ENCODE measurements at places on chromosomes 6 and 20.
A peak's percentile ranks its signal among the peaks of the same experiment; 100 is the strongest.

DNA sequence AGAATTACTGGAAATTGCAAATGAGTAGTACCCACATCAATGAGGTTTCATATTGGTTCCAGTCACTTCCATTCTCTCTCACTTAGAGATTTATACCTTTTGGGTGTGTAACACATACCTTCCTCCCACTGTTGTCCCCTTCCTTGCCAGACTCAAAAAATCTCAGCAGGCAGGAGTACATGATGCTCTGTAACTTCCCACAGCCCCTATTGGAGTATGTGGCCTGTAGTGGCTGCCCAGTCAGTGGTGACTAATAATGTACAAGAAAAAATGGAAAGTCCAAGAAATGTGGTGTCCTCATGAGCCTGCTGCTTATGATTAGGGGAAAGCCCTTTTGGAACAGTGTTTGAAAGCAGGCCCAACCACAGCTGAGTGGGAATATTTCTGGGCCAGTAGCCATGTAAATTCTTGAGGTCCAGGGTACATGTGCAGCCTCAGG lies 312.0 kb downstream of the ZFAND3 start:
- no peak for DNase-seq

DNA sequence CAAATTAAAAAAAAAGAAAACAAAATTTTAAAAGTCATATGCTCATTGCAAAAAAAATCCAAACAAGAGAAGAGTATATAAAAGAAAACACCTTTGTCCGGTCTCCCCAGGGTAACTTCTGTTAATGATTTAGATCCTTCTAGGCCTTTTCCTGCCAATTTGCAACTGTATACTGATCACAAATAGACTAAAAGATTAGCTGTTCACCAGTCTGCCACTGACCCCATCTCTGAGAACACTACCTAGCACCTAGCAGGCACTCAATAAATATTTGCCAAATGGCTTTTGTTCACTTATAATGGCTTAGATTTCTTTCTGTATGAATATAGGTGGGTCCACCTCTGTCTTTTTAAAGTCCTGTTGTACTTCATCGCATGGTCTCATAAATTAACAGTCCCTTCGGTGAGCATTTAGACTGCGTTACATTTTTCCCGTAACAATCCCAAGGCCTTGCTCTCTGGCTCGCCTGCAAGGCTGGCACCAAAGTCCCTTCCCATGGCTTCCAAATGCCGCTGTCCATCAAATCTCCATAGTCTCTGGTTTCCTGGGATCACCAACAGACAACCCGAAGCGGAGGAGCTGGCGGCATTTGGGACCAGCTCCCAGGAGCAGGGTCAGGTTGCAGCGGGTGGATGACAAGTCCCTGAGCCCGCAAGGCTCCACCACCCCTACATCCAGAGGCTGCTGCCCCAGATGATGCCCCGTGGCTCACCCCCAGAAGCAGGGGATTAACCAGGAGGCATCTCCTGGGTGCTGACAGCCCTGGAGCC lies 11.8 kb downstream of the JPH2 start:
- DNase-seq, result no peak

DNA sequence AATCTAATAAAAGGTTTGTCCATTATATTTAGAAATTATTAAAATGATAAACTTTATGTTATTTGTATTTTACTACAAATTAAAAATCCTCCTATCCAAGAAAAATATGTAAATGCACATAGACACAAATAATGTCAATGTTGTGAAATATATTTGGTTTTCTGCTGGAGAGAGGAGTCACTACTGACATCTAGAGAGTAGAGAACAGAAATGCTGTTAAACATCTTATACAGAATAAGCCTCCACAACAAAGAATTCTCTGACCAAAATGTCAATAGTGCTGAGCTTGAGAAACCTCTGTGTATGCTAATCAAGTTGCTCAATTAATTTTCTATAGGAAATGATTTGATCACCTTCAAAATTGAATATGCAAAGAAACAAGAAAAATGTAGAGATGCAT lies 12.4 kb downstream of the HTR1B start:
- DNase-seq, result no peak

- DNase-seq, result no peak
Measured at GRCh38 chr6:158460602-158461169, 99.2 kb upstream of the TMEM181 start.

DNA sequence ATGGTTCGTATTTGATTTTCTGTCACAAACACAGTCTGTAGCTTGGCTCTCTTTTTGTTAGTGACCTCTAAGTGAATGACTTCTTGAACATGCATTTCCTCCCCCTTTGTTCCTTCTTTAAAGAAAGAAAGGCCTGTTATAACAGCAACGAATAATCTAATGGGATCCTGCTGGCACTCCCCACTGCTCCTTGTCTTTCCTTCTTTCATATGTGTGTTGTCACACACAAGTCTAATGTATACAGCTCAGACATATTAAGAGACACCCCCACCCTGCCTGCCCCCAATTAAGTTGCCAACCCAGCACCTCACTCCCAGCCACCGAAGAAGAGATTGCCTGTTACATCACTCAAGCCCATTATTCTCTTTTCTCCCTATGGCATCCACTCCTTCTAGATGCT lies 4.9 kb upstream of the SAMD5 start:
- DNase-seq, result no peak

GRCh38 chr20:52004018-52004417 lies 187.6 kb downstream of the ZFP64 start:
- no peak for DNase-seq

DNA sequence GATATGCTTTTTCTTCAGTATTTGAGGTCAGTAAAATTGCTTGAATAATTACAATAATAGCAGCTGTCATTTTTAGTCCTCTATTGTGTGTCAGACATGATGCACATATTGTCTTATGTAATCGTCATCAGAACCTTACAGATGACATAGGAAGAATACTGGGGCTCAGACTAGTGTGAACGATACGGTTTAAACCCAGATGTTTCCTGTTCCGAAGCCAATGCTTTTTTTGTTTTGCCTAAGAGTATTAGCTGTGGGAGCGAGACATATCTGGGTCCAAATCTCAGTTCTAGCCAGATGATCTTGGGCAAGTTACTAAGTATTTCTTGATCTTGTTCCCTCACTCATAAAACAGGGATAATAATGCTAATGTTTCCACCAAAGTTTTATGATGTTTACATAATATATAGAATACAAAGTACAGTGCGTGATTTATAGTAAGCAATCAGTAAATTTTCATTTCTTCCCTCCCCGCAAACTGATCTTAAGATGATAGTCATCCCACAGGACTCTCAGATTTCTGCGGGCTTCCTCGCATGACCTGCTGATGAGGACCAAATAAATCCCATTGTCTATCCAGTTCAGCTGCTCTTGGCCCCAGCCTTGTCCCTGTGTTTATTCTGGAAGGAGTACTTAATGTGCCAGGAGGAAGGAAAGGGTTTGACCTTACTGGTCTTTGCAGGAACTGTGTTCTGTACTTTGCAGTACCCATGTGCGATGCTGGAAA lies 98.2 kb downstream of the CAP2 start:
- DNase-seq, result no peak

GRCh38 chr20:4613718-4614620 lies 107.7 kb upstream of the PRND start:
- peak; percentile 71 for DNase-seq

DNA sequence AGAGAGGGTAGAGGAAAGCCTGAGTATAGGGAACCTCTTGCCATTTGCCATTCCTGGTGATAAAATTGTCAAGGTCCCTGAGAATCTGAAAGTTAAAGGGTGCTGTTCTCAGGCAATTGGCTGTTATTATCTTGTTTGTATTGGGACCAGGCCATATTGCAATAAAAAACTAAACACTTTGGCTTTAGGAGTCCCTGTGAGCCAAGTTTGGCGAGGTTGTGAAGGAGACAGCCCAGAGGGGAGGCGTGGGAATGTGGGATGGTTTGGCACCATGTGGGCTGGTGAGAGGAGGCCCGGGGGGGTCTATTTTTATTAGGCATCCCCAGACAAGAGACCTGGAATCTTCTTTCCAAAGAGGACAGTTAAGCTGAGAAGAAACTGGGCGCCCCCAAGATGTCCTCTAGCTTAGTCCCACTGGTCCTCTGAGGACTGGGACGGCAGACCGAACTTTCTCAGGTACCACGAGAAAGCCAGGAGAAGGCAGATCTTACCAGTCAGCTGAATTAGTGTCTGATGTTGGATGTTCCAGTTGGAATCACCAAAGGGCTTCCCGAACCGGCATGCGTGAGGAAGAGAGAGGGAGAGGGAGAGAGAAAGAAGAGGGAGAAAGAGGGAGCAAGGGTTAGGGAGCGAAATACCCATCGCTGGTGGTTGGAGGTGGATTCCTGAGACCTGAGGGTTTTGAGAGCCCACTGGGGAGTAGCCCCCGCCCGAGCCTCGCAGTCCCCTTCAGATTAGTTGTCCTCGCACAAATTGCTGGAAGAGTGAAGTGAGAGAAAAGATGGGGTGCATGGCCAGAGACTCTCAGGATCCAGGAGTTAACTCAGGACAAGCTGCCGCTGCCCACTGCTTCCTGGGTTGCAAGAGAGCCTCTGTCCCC lies 24.4 kb downstream of the DYNLT1 start:
- no peak for DNase-seq

GRCh38 chr20:33460711-33461110 lies 17.1 kb upstream of the SNTA1 start:
- DNase-seq, result no peak

- DNase-seq, result no peak
Measured at GRCh38 chr6:87817183-87817582, 115.2 kb upstream of the AKIRIN2 start.

- DNase-seq, result no peak
Measured at GRCh38 chr6:146851837-146852236, 253.1 kb downstream of the ADGB start.

GRCh38 chr6:109053336-109053735 lies 41.3 kb downstream of the SESN1 start:
- no peak for DNase-seq

DNA sequence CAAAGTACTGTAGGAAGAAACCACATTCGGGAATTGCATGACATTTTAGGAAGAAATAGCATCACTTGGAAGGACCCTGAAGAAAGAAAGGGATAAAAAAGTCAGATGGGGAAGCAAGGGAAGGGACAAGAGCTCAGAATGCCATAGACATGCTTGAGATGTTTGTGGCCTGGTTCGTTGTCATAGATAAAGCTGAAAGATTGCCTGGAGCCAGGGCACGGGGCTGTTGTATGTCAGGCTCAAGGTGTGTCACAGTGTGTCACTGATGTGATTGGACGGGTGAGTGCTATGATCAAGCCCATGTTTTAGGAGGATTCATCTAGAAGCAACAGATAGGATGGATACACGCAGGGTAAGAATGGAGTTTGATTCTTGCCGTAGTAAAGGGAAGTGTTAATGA lies 216.2 kb upstream of the SOX4 start:
- DNase-seq, result no peak

GRCh38 chr20:18702736-18703135 lies 110.8 kb upstream of the SCP2D1 start:
- DNase-seq, result no peak

- no peak for DNase-seq
Measured at GRCh38 chr6:55423933-55424332, 96.7 kb downstream of the GFRAL start.

GRCh38 chr6:38350220-38350619 lies 289.5 kb downstream of the BTBD9 start:
- DNase-seq, result no peak

DNA sequence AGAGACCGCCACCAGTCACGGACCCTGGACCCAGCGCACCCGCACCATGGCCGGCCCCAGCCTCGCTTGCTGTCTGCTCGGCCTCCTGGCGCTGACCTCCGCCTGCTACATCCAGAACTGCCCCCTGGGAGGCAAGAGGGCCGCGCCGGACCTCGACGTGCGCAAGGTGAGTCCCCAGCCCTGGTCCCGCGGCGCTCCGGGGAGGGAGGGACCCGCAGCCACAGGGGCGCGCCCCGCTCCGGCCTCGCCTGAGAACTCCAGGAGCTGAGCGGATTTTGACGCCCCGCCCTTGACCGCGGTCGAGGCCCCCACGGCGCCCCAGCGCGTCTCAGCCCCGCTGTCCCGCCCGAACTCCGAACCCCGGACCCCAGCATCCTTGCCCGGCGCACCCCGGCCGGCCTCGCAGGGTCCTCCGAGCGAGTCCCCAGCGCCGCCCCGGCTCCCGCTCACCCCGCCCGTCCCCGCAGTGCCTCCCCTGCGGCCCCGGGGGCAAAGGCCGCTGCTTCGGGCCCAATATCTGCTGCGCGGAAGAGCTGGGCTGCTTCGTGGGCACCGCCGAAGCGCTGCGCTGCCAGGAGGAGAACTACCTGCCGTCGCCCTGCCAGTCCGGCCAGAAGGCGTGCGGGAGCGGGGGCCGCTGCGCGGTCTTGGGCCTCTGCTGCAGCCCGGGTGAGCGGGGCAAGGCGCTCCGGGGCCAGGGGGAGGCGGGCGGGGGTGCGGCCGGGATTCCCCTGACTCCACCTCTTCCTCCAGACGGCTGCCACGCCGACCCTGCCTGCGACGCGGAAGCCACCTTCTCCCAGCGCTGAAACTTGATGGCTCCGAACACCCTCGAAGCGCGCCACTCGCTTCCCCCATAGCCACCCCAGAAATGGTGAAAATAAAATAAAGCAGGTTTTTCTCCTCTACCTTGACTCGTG lies at the start of gene OXT:
Gene OXT, plus strand, starts transcription at position 11 of the 920 bp plus-strand sequence. Its CDS starts 36 bp downstream, at position 47.
- peak; percentile 67 for DNase-seq

DNA sequence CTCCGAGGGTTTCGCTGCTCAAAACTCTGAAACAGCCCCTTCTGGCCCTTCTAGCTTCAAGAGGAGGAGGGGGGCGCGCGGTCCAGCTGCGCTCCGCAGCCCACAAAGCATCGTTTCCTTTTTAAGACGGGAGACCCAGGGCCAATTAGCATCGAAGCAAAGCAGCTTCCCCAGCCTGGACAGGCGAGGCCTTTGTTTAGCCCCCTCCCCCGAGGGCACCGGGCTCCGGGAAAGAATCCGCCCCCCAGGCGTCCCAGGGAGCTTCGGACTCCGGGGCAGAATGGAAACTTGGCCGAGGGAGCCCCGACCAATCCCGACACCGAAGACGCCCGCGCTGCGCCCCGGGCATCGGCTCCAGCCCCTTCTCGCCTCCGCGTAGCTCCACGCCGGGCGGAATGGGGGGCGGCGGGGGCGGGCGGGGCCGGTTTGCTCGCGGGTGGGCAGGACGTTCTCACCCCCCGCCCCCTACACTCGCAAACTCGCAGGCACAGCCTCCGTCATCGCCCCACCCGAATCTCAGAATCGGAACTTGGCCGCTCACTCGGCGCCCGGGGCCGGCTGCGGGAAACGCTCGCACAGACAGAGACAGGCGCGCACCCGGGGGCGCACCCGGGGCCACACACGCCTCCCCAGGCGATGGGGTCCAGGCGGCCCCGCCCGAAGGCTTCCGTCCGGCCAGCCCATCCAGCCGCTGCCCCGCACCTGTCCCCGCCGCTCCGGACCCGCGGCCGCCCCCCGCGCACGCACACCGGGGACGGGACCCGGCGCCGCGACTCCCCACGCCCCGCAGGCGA lies 628 bp downstream of the NKAIN4 start:
- no peak for DNase-seq

- no peak for DNase-seq
Measured at GRCh38 chr6:54386295-54386694, 78.1 kb downstream of the TINAG start.

DNA sequence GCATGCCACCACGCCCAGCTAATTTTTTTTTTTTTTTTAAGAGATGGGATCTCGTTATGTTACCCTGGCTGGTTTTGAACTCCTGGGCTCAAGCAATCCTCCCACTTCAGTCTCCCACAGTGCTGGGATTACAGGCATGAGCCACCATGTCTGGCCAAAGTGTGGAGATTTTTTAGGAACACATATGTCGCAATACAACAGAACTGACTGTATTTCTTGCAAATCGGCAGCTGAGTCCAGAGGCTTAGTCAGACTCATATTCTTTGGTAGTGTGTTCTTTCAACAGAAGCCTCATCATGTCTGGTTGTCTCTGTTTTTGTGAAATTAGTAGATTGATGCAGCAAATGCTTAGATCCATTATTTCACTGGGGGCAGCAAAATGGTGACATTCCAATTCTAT lies 23.9 kb upstream of the CD164 start:
- no peak for DNase-seq

- no peak for DNase-seq
Measured at GRCh38 chr6:147381712-147382111, 126.8 kb upstream of the SAMD5 start.

Data from stimulated activated CD4-positive, alpha-beta T cell treated with anti-CD3 and anti-CD28 coated beads, Interleukin-1b, Interleukin-23, amount 100 ng/mL, for 4 hours (primary cell).